Endodermal cell (in vitro differentiated cells): ENCODE measurements at places on chromosomes 3 and 15. TPM values are rescaled to one million over a fixed set of nuclear protein-coding genes. Genes with fewer than 3 reads are reported as not detected.

The ACKR4 gene
- total RNA-seq: not detected in 3 replicates

The NOP10 gene
- total RNA-seq: 193 and 219 TPM in 2 replicates

The ARHGEF26 gene
- 5.4 to 13.9 TPM (median 12.4 TPM) in 3 replicates for total RNA-seq

The DMXL2 gene
- total RNA-seq: 20.8 and 21.5 TPM in 2 replicates

The ACAA1 gene
- total RNA-seq: 26.7 to 40.1 TPM (median 37.2 TPM) in 3 replicates

The CHRFAM7A gene
- 1.1 and 1.6 TPM in 2 replicates for total RNA-seq

The SLC12A1 gene
- not detected in 2 replicates for total RNA-seq

The POPDC2 gene
- total RNA-seq: 0.40 to 0.95 TPM (median 0.59 TPM) in 3 replicates

GRCh38 chr3:197458906-197459470 lies 96.8 kb downstream of the BDH1 start:
- no peak for DNase-seq

DNA sequence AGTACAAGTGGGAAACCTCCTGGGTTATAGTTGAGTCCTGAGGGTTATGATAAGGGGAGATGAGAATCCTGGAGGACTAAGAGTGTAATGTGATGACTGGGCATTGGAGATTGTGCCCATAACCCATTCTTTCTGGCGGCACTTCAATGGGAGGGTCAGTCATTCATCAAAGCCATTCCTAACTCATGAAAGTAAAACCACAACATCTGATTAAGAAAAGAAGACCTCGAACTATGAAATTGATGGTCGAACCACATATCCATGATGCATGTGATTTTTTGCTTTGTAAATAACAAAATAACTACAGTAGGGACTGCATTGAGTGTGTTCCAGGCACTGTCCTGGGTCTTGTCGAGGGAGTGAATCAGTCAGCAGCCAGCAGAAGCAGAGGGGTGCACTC lies 215.1 kb downstream of the SHQ1 start:
- DNase-seq: no peak

- no peak for DNase-seq
Measured at GRCh38 chr3:12070098-12070497, 65.9 kb downstream of the SYN2 start.

- DNase-seq: no peak
Measured at GRCh38 chr3:124059580-124059979, 67.7 kb upstream of the ROPN1 start.

GRCh38 chr3:187041362-187042307 lies 97.7 kb downstream of the RPL39L start:
- DNase-seq: no peak

- no peak for DNase-seq
Measured at GRCh38 chr3:122987736-122988319, 39.7 kb downstream of the SEMA5B start.

DNA sequence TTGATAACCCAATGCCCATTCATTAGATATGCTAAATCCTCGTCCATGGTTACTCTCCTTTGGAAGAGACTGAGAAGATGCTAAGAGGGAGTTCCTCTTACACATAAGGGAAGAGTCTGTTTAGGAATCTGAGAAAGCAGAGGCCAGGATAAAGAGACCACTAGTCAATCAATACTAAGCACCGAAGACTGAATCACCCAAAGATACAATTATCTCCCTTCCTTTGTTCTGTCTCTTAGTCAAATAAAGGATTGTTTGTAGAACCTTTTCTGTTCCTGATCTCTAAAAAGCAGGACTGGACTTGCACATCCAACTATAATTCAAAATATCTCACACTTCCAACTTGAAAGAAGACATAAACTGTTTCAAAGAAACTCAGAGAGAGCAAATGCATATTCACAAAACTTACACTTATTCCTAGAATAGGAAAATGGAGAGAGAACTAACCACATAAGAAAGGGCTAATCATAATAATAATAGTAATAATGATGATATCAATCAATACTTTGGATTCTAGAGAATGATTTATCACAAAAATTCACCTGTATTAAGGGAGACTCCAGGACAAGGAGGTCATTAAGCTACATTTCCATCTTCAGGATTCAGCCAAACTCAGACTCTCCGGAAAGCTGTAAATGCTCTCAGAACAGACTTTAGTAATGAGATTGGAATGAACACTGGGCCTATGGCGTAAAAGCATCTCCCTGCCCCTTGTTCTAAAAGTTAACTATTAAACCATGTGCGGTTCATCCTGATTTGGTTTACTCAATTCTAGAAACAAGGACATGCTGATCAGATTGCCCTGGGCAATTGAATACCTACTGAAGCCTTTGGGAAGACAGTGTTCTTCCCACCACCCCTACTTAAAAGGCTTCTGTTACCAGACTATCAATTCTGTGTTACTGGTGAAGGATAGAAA lies 401.5 kb downstream of the ZBTB20 start:
- DNase-seq: no peak

- no peak for DNase-seq
Measured at GRCh38 chr15:42191610-42192346, 16.3 kb downstream of the VPS39 start.

DNA sequence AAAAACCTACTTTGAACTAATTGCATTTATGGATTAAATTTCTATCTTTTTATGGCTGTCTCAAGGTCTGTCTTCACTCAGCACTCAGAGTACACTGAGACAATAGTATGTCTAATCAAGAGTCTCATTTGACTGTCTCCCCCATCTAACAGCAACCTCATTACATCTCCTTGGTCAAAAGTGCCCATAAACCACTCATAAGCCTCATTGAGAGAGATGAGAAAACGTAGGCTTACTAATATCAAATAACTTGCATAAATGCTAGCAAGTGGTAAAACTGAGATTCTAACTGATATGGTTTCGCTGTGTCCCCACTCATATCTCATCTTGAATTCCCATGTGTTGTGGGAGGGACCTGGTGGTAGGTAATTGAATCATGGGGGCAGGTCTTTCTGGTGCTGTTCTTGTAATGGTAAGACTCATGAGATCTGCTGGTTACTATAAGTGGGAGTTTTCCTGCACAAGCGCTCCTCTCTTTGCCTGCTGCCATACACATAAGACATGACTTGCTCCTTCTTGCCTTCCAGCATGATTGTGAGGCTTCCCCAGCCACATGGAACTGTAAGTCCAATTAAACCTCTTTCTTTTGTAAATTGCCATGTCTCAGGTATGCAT lies 113.9 kb downstream of the TFDP2 start:
- DNase-seq: no peak

GRCh38 chr3:149374391-149374790 lies 3.1 kb downstream of the TM4SF1 start:
- DNase-seq: no peak

- DNase-seq: no peak
Measured at GRCh38 chr3:10306156-10306555, 13.4 kb upstream of the GHRL start.

DNA sequence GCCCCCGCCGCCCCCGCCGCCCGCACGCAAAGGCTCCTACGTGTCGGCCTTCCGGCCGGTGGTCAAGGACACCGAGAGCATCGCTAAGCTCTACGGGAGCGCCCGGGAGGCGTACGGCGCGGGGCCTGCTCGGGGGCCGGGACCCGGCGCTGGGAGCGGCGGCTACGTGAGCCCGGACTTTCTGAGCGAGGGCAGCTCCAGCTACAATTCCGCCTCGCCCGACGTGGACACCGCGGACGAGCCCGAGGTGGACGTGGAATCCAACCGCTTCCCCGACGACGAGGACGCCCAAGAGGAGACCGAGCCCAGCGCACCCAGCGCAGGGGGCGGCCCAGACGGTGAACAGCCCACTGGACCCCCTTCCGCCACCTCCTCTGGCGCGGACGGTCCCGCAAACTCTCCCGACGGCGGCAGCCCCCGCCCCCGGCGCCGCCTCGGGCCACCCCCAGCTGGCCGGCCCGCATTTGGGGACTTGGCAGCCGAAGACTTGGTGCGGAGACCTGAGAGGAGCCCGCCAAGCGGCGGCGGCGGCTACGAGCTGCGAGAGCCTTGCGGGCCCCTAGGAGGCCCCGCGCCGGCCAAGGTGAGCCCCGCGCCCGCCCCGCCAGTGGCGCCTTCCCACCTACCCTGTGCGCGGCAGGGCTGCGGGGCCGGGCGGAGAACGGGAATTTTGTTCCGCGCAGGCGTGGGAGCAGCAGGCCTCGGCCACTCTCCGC lies 2.4 kb downstream of the SKOR1 start:
- DNase-seq: peak; percentile 75

DNA sequence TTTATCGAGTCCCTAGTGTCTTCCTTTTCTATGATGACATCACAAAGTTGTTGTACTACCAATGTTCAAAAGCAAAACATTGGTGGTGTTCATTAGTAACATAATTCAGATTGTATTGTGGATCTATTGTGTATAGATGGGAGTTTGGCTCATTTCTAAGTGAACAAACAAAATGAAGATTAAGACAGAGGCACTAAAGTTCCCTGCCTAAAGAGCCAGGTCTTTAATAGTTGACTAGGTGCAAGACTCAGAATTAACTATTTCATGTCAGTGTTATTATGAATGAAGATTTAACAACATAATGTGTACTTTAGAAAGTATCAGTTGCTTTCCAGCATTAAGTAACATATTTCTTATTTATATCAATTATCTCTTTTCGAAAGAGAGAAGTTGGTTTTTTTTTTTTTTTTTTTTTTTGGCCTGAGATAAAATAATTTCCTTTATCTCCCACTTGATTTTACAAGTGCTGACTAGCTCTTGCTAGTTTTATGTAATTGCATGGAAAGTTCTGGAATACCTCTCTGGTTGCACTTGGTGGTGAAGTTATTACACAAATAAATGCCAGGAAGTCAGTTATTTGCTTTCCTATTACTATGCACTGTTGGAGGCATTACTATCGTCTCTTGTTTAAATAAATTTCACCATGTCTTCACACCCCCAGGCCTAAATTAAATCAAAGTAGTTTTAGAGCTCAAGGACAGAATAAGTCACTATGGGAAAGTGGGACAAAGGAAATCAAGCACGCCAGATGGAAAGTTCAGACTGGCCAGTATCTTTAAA lies 48.7 kb downstream of the NAALADL2 start:
- DNase-seq: no peak

DNA sequence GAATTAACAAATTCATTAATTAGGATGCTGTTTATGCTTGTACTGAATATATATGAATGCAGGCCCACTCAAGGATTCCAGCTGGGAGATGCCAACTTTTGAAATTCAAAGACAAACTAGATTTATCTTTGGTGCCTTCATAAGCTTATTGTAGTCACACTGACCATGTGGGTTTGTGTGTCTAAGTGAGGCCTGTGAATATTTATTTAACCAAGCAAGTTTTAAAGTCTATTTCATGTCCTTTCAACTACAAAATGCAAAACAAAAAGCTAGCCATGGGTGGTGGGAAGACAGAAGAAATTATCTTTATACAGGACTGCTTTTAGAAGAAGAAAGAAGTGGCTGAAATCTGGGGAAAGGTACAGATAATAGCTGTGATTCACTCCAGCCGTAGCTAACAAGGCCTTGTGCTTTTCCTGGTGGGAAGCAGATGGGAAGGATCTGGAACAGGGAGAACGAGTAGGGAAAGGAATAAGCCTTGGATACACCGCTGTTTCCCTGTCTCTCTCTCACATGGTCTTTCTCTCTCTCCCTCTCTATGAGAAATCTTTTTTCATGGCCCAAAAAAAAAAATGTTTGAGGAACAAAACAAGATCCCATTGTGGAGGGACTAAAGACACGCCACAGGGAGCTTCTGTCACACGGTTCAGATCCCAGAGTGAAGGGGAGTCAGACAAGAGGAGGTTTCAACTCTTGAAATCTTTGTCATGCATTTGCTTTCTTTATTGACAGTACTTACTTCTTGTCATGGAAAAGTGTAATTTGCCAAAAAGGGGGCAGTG lies 225.5 kb downstream of the RORA start:
- DNase-seq: no peak

DNA sequence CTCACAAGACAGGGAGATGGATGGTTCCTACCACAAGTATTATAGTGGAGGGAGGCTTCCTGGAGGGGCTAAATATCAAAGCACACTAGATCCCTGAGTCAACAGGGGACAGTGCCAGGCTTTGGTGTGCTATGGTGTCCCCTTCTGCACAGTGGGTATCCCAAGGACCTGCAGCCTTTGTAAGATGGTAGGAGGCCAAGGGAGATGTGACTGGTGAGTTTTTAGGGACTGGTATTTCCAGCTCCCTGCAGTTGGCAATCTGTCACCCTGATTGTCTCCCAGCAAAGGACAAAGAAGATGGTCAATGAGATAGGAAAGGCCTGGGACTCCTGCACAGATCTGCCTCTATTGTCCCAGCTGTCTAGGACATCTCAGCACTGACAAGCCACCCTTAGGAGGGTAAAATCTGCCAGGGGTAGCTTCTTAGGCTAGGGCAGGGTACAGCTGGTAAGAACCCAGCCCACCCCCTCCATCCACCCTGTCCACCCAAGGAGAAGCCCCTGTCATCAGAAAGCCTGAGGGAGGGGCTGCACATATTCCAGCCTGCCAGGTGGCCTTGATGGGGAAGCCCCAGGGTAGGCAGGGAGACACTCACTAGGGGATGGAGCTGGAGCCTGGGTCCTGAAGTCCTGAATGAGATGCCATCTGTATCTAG lies 631 bp downstream of the CYP1A1 start:
- DNase-seq: no peak

- DNase-seq: no peak
Measured at GRCh38 chr3:189567766-189568420, 63.3 kb upstream of the TP63 start.

DNA sequence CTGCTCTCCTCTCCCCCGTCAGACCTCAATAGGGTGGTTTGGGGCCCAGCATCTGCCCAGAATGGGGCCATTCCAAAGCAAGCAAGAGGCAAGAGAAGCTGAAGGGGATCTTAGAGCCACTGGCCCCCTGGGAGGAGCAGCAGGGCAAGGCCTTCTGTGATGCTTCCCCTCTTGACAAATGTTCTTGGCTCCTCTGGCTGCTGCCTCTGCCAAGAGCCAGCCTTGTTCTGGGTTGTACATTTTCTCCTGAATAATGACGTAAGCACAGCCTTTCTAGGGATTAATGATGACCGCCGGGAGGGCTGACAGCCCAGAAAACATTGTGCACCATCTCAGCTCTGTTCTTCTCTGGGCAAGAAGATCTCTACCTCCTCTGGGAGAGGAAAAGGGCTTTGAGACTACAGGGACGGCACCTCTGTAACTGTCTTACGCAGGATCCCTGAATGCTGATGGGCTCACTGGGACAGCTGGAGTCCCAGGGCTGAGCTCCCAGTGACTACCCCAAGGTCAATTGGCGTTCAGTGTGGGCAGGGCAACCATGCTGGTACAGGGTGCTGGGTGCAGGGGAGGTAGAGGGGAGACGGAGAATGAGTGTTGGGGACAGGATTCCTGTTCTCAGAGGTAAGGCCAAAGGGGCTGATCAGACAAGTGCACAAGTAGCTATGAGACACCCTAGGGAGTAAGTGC lies 253.3 kb downstream of the FAM43A start:
- DNase-seq: no peak

DNA sequence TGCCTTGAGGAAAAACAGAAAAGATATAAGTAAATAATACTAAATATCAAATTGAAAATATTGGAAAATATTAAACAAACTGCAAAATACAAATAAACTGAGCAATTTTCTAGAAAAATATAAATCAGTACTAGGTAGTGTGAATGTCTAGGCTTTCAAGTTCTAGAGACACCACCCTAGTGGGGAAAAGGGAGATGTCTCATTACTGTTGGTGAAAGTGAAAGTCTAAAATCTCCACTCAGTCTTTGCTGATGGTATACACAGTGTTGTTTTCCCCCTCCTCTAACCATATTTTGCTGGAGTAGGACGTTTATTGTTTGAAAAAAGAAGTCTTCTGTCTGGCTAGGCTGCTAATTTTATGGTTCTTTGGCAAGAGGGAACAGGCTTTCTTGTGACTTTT lies 1368.9 kb downstream of the OTOL1 start:
- no peak for DNase-seq

GRCh38 chr3:13520326-13520880 lies 28.5 kb upstream of the FBLN2 start:
- DNase-seq: no peak

GRCh38 chr3:46058981-46059380 lies 31.7 kb upstream of the XCR1 start:
- DNase-seq: no peak

- no peak for DNase-seq
Measured at GRCh38 chr15:88688394-88688933, 49.6 kb downstream of the ISG20 start.
